BE2C (cell line): ENCODE measurements at places on chromosomes 12 and 14.
A peak's percentile ranks its signal among the peaks of the same experiment; 100 is the strongest.

DNA sequence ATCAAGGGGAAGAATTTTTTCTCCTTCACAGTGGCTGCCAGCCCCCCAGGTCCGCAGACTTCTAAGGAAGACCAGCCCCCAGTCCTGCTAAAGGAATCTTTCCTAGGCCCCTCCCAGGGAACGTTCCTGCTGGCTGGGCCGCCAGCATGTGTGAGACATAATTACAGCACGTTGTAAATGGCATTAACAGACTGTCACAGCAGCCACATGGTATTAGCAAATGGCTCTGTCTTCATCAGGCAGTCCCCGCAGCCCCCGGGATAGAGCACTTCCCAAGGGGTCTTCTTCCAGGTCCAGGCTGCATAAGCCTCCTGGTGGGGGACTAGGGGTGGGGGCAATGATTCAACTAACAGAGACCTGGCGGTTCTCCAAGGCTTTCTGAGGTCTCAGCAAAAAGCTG, 34.9 kb upstream of the FAM222A start:
- DNase-seq, result peak; percentile 70

GRCh38 chr14:86794689-86795088, 1198.3 kb downstream of the GALC start:
- no peak for DNase-seq

- DNase-seq, result no peak
Observed at GRCh38 chr12:85782711-85783110, 53.5 kb downstream of the RASSF9 start.

DNA sequence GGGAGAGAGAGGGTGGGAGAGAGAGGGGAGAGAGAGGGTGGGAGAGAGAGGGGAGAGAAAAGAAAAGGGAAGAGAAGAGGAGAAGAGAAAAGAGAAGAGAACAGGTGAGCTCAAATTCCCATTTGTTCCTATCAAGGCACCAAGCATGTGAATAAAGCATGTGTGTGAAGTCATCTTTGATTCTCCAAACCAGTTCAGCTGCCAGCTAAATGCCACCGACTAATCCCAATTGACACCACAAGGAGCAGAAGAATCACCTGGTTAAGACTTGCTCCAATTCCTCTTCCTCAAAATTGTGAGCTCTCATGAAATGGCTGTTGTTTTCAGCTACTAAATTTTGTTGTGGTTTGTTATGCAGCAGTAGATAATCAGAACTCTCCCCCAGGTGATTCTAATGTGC, 188.9 kb downstream of the TMX1 start:
- DNase-seq, result no peak

DNA sequence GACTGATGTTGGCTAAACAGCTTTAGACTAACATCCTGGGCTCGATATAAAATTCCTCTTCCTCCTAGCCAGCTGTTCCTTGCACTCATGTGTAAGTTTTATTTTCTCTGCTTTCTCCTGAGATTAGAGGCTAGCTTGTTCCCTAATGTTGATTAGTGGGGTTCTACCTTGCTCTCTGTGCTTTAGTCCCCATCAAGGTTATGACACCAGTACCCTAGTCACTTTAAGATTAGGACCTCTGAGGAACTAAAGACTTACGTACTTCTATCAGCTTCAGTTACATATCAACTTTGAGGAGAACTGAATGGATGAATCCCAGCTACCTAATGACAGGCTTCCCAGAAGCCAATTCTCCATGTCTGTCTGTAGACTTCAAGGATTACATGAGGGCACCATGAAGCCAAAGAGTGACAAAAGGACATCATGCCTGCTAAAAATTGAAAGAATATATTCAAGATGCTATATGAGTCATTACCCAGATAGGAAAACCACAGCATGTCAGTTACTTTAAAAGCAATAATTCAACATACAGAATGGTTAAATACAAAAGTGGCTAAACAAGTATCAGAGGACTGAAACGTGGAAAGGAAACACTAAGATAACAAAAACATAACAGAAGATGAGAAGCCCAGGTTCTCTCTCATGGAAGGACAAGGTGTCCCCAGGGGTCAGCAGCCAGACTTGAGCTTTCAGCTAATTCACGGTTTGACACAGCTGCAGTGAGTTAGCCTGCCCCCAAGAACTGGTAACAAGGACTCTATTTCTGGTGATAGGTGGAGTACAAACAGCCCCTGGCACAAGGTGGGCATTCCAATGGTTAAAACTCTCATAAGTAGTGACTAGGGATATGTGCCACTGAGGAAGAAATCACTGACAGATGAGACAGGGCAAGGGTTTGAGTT, 20.4 kb downstream of the ADAM20 start:
- no peak for DNase-seq

DNA sequence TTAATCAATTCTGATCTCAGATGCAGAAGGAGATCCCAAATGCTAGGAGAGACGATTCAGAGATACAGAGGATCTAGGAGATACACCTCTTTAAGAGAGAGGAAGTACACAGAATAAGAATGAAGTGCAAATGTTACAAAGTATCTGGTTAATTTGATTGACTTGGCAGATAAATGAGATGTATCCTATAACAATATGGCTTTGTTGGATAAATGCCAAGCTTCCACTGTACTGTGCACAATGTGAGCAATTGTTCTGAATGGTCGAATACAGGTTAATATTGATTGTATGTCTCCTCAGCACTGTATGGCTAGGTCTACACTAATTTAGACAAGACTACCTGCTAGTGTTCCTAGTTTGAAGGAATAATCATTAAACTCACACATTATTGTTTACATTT, 119.6 kb upstream of the PTPRB start:
- DNase-seq, result peak; percentile 24

DNA sequence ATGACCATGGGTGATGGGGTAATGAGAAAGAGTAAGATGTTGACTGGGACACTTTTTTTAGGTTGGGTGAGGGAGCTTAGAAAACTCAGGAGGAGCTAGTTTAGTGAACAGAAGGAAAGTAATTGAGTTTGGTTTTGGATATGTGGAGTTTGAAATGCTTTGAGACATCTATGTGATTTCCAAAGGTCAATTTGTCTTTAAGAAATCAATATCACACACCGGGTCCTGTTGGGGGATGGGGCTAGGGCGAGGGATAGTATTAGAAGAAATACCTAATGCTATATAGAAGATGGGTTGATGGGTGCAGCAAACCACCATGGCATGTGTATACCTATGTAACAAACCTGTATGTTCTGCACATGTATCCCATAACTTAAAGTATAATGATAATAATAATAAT, 118.4 kb downstream of the ASCL1 start:
- DNase-seq, result no peak

- no peak for DNase-seq
Observed at GRCh38 chr14:77339407-77339806, 18.6 kb downstream of the GSTZ1 start.

DNA sequence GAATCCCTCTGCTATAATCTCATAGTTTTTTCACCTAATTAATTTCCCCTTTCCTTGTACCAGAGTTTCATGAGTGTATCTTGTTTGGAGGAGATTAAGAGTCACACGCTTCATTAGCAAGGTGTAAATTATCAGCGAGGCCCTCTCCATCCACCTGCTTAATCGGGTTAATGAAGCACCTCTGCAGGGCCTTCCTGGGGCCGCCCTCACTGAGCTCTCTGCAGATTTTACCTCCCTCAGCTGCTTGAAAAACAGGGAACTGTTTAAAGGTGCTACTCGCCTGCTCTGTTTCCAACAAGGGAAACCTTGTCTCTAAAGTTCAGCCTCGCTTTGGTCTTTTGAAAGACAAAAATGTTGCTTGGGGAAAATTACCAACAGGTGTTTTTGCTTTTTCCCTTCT, 35.8 kb downstream of the OTX2 start:
- DNase-seq, result no peak

GRCh38 chr12:75990189-75990912, 41.2 kb downstream of the PHLDA1 start:
- no peak for DNase-seq

- DNase-seq, result peak; percentile 62
Observed at GRCh38 chr12:103334466-103334865, 161.3 kb downstream of the C12orf42 start.

- DNase-seq, result no peak
Observed at GRCh38 chr14:50769863-50770500, 61.0 kb downstream of the NIN start.

GRCh38 chr14:23209651-23210423, 26.4 kb upstream of the SLC7A8 start:
- DNase-seq, result no peak

- no peak for DNase-seq
Observed at GRCh38 chr14:35727764-35728163, 81.3 kb downstream of the RALGAPA1 start.

GRCh38 chr12:124328116-124328515, 33.2 kb downstream of the RFLNA start:
- DNase-seq, result no peak

DNA sequence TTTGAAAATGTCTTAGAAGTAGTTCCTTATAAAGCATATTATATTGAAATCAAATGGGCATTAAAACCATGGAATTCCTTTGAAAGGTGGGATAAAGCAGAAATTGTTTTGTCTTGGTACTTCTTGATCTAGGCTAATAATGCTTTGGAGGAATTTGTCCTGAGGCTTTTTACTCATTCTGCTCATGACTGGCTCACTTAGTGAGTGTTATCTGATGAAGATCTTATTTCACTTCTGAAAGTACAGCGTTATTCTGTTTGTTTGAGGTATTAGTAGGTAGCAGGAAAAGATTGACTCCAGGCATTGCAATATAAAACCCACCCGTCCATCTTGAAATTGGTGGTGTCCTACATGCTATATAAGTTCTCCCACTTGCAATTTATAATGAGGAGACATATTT, 5.5 kb downstream of the C12orf71 start:
- no peak for DNase-seq

- DNase-seq, result no peak
Observed at GRCh38 chr14:102500158-102500662, 9.4 kb downstream of the ANKRD9 start.

GRCh38 chr14:27845241-27845850, 921.2 kb upstream of the FOXG1 start:
- no peak for DNase-seq

- DNase-seq, result no peak
Observed at GRCh38 chr14:104239861-104240301, 101.5 kb downstream of the KIF26A start.

GRCh38 chr12:86663173-86663572, 407.0 kb upstream of the MGAT4C start:
- DNase-seq, result no peak

GRCh38 chr14:73814153-73814552, 37.5 kb upstream of the PTGR2 start:
- DNase-seq, result no peak

DNA sequence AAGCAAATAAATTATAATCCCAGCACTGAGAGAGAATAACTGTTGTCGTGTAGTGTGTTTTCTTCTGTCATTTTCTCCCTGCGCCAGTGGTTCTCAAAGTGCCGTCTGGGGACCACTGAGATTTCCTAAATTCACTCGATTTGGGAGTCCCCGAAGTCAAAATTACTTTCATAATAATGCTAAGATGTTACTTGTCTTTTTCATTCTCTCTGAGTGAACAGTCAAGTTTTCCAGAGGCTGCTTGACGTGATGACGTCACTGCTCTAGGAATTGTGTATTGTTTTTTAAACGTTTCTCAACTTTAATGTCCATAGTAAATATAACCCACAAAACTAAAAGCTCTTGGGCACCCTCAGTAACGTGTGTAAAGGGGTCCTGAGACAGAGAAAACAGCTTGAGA, 796 bp upstream of the POP5 start:
- no peak for DNase-seq

DNA sequence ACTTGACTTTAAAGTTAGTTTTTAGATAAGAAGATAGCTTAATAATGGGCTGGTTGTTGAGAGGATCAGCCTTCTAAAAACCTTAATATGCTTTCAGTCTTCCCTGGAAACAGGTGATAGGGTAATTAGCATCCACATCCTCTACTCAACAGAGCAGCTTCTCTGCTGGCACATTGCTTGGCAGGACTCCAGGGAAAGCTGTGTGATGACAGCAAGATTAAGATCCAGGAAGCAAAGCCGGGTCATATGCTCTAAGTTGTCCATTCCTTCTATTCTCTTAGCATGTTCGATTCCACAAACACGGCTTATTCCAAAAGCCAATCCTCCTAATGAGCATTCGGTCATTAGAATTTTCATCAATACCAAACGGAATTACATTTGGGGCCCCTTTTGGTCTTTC, 87.0 kb downstream of the HMGA2 start:
- DNase-seq, result no peak

DNA sequence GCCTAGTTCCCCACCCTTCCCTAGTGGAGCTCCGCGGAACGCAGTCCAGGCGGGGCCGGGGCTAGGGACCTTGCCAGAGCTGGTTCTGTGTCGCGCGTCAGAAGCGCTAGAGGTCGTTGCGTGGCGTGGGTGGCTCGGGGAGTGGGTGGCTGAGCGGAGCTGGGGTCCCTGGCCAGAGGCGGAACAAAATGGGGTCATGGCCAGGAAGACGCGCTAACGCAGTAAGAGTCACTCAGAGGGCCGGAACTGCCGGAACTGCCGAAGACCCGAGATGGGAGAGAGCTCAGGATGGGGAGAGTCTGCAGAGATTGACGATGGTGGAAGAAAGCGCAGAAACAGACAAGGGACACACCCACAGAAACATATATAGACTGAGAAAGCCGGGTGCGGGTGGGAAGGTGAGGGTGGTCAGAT, 4.8 kb downstream of the DGKA start:
- no peak for DNase-seq

DNA sequence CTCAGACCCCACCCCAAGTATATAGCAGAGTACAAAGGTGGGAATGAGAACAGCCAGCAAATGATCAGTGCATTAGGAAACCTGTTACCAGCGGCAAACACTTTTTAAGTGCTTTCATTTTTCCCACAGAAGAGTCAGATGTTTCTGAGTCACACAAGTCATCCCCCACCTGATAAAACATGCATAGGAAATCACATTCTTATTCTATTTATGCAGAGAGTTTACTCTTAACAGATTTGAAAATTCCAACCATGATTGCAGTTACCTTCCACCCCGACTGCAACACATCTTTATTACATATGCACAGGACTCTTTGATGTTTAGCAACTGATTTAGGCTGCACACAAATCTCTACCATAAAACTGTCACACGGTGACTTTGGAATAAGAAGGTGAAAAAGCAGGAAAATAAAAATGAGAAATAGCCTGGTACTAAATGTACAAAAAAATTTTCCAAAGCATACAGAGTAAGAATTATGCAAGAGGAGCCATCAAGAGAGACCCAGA, 236.4 kb downstream of the PAWR start:
- no peak for DNase-seq
